ENCODE measurements at places on chromosomes 1 and 21.

DNA sequence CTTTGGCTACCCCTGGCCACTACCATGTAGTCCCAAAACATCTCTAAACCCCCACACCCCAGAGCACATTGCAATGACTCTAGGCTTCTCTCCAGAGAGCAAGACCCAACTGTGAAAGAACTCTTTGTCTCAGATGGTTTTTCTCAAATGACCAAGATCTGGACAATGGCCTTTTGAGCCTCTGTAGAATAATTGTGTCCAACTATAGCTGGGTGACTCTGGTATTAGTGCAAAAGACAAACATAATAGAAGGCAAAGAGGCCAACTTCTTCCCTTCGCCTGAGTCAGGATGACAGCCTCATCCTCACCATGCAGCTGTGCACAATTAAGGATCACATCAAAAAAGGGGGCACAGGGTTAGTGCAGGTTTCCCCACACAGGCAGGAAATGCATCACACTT, 139.6 kb downstream of the BRINP2 start:
- DNase-seq, result no peak

DNA sequence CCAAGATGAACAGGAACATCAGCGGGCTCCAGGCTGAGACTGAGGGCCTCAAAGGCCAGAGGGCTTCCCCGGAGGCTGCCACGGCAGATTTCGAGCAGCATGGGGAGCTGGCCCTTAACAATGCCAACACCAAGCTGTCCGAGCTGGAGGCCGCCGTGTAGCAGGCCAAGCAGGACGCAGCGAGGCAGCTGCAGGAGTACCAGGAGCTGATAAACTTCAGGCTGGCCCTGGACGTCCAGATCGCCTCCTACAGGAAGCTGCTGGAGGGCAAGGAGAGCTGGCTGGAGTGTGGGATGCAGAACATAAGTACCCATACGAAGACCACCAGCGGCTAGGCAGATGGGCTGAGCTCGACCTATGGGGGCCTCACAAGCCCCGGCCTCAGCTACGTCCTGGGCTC, 823.4 kb upstream of the NEGR1 start:
- DNase-seq, result no peak

- DNase-seq, result no peak
Observed at GRCh38 chr1:160400223-160400645, at the start of gene VANGL2. TSS of gene VANGL2 (plus strand) at chr1:160400564. CDS start at chr1:160415838, 15,274 bp downstream.

- DNase-seq, result no peak
Observed at GRCh38 chr1:10961300-10961833, 51.1 kb upstream of the TARDBP start.

GRCh38 chr1:50517488-50517887, 94.2 kb upstream of the DMRTA2 start:
- DNase-seq, result no peak

GRCh38 chr1:192974701-192975100, 84.5 kb downstream of the UCHL5 start:
- DNase-seq, result no peak

- no peak for DNase-seq
Observed at GRCh38 chr1:35210321-35211119, 17.6 kb upstream of the SFPQ start.

GRCh38 chr1:236880209-236880608, 85.1 kb downstream of the MTR start:
- no peak for DNase-seq
